ENCODE measurements at places on chromosomes 3 and 15. TPM values are rescaled to one million over a fixed set of nuclear protein-coding genes. Genes with fewer than 3 reads are reported as not detected.

- DNase-seq, result no peak
Observed at GRCh38 chr3:128392818-128393544, 73.7 kb downstream of the DNAJB8 start.

DNA sequence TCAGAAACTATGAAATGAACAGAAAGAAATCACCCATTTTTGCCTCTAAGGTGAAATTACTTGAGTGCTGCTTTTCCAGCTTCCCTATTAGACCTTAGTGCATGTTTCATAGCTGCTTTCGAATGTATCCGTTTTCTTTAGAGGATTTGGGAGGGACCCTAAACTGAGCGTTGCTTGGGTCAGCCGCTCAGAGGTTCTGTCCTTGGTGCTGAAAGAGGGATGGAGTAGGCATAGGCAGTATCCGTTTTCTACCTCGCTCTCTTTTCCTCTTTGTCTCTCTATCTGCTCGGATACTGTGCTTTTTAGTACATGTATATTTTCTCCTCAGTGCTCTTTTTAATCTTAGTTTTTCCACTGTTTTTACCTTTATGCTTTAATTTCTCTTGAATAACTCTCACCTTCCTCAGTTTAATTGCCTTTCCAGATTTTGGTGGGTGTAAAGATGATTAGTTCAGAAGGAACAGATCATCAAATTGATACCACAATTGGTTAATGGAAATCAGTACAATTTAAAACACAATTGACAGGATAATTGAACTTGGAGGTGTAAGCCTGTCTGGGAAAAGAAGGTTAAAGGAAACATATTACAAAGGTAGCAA is at the start of gene DRD3:
Gene DRD3, minus strand, starts transcription at position 283 of the 599 bp plus-strand sequence. CDS start 7,060 bp downstream, outside the sequence.
- peak; percentile 66 for DNase-seq

DNA sequence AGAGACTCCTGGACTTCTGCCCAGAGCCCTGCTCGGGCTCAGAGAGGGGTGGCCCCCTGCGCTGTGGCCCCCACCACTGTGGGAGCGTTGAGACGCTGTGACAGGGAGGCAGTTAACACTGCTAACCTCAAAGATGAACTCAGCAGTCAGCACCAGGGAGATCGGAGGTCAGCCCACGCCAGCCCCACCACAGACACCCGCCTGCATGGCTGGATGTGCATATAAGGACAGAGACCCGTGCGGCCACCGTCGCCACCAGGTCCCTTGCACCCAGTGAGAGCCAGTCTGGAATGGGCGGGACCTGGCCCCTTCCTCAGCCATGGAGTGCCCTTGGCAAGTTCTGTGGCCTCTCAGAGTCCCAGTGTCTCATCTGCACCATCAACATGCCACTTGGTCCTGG is 48.5 kb upstream of the FURIN start:
- no peak for DNase-seq

- DNase-seq, result no peak
Observed at GRCh38 chr15:94206463-94207167, 24.7 kb upstream of the MCTP2 start.

- DNase-seq, result no peak
Observed at GRCh38 chr3:126358816-126359181, 1.6 kb upstream of the KLF15 start.

- DNase-seq, result no peak
Observed at GRCh38 chr3:43867436-43868072, 176.8 kb downstream of the ABHD5 start.

GRCh38 chr3:127067116-127067910 is 84.4 kb downstream of the PLXNA1 start:
- DNase-seq, result no peak

GRCh38 chr3:72411843-72412242 is 436.4 kb downstream of the SHQ1 start:
- no peak for DNase-seq

- DNase-seq, result no peak
Observed at GRCh38 chr3:151219056-151219455, 16.0 kb upstream of the GPR171 start.

- no peak for DNase-seq
Observed at GRCh38 chr3:65107174-65107573, 419.4 kb upstream of the ADAMTS9 start.

- no peak for DNase-seq
Observed at GRCh38 chr3:46926447-46926846, 48.9 kb downstream of the PTH1R start.

DNA sequence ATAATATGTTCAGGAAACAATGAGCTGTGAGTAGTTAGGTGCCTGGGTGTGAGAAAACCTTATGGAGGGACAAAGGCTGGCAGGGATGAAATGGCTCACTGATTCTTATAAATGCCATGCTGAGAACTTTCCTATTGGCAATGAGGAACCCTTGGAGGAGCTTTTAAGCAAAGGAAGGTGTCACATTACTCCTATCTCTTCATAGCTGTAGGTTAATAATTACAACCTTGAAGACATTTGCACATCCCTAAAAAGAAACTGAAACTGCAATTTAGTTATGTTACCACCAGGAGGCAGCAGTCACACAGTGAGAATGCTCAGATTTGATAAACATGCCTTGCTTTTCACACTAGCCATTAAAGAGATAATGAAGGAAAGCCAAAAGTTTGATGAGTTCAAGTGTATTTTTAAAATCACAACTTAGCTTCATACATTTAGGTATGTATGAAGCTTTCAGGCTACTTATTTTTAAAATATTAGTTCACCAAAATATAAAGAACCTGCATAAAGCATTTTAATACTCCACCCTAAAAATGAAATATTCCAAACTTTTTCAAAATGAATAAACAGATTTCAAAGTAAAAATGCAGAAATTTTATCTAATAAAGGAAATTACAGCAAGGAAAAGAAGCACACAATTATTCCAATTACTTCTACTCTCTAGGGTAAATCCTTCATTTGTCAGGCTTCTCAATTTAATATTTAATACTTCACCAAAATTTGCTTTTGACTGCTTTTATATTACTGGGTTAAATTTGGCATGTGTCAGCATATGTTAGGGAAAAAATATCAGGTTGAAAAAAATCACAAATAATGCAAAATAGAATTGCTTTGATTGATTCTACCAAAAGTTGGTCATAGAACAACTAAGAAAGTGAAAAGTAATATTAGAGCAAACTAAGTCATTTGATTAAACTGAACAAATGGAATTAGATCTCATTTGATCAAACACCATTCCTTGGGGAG is 136.9 kb upstream of the SLC2A2 start:
- DNase-seq, result no peak

GRCh38 chr15:42037656-42038055 is 16.8 kb upstream of the PLA2G4E start:
- no peak for DNase-seq

GRCh38 chr3:43077261-43077660 is 28.6 kb downstream of the POMGNT2 start:
- no peak for DNase-seq

DNA sequence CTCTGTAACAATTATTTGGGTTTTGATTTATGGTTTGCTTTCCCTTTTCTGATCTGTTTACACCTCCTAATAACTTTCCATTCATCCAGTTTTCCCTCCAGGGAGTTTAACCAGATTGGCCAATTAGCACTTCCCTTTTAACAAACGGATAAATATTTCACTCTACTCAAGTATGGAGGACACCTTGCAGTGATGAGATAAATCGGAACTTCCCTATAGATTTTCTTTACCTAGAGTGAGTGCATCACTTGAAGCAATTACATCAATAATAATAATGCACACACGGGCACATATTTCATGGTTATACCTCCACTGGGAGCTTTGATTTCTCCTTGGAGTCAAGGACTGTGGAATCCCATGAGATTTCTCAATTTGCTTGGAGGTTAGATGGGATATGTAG is 239.1 kb upstream of the CFAP20DC start:
- DNase-seq, result no peak

- no peak for DNase-seq
Observed at GRCh38 chr3:120410541-120410940, 40.3 kb downstream of the FSTL1 start.

DNA sequence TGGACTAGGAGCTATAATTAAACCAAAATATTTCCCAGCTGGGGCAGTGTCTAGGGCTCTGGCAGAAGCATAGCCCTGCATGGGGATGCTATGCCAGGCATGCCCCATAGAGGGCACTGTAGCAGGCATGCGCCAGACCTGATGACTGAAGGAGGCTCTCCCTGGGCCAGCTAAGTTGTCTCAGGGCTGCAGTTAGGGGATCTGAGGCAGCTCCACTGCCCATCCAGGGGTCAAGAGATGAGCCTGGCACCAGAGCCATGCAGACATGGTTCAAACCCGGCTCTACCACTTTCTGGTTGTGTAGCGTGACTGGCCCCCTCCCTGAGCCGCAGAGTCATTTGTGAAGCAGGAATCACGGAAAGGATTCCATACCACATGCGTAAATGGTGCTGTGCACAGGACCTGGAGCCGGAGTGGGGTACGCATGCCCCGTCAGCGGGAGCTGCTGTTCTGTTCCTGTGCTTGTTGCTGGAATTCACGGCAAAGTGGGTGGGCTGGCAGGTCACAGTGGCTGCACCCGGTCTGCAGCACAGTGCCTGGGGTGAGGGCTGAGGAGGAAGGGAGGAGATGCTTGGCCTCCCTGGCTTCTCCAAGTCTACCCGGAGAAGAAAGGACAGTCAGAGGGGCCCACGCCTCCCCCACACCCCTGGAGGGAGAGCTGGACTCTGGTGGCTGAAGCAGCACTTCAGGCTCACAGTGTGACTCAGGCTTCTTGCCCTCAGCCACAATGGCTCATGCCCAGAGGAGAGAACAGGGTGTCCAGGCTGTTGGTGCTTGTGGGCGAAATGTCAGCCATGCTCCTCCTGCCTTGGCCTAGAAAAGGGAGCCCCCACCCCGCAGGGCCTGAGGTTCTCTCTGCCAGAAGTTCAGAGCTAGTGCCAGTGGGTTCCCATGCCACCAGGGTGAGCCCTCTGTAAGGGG is 43.1 kb downstream of the DNASE1L3 start:
- no peak for DNase-seq

DNA sequence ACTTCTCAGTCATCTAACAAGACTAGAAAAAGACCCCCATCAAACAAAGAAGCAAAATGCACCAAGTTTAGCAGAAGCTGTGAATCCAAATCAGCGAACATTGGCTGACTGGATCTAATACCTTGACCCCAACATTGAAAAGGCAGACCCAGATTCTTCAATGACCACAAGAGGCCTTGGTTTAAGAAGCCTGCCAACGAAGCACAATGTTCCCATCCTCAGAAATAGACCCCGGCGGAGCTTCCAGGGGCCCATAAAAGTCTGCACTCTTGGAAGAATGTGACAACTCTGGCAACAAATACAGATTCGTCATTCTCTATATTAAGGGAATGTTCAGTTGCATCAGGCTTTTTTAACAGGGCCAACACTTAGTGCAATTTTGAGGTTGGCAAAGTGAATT is 112.8 kb upstream of the BCL6 start:
- no peak for DNase-seq

DNA sequence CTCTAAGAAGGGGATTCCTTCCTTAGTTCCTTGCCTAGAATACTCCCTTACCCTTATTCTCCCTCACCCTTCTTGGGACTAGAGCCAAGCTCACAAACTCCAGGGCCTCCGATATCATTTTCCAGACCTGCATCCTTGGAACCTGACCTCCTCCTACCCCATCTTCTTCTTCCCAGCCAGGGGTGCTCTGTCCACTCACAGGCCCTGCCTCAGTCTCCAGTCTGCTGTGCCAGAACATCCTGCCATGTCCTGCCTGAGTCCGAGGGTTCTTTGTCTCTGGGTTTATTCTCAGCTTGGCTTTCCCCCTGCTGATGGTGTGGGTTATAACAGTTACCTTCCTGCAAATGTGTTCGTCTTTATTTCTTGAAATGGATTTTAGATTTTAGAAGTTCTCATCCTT is 59.9 kb upstream of the MCF2L2 start:
- no peak for DNase-seq

DNA sequence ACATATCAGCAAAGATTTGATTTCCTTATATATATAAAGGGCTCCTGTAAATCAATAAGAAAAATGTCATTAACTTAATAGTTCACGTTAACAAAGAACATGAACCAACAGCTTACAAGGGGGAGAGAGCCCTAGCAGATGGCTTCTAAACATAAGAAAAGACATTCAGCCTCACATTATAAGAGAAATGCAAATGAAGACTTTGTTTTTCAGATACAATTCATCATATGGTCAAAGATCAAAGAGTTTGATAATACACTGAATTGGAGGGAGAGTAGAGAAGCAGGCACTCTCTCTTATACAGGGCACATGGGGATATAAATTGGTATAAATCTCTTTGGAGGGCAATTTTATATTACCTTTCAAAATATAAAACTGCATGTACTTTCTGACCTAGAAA is 21.1 kb downstream of the RBP2 start:
- DNase-seq, result no peak

GRCh38 chr15:34070003-34070402 is 31.0 kb upstream of the AVEN start:
- DNase-seq, result no peak

- DNase-seq, result no peak
Observed at GRCh38 chr3:197021231-197021630, 8.4 kb downstream of the MELTF start.

DNA sequence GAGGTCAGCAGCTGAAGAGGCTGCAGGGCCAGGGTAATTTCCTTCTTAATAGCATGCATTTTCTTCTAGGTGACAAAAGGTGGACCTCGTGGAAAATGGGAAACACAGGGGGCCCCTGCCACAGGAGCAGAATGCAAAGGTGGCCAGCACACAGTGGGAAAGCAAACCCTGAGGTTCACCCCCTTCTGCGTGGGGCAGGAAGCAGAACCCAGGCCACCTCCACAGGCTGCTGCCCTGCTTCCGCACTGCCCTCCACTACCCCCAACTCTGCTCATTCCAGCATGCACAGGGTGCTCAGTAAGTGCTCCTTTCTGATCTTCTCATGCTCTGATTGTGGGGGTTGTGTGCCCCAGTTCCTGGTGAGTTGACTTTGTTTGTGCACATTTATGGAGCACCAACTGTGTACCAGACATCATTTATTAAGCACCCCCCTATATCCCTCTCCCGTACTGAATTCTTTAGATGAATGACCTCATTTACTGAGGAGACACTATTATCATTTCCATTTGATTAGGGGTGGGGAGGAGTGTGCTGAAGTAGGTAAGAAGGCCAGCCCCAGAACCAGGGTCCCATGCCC is 12.7 kb upstream of the FGD5 start:
- DNase-seq, result no peak

GRCh38 chr3:182413061-182413460 is 380.2 kb upstream of the ATP11B start:
- DNase-seq, result no peak

SLC7A14 gene
- polyA plus RNA-seq, result 2.6 TPM

BCL6 gene
- polyA plus RNA-seq, result 9.6 TPM

VGLL3 gene
- polyA plus RNA-seq, result 4.8 TPM

CSPG5 gene
- polyA plus RNA-seq, result 1.4 TPM

PRTG gene
- 11.0 TPM for polyA plus RNA-seq

KCNAB1 gene
- polyA plus RNA-seq, result 2.8 TPM

SST gene
- 0.48 TPM for polyA plus RNA-seq

CHRM5 gene
- polyA plus RNA-seq, result 0.19 TPM

Measured in right renal pelvis (tissue), 4 donors.